ENCODE measurements at places on chromosomes 11 and 22. TPM values are rescaled to one million over a fixed set of nuclear protein-coding genes. Genes with fewer than 3 reads are reported as not detected.

TIMM8B gene
- total RNA-seq = 62.5 TPM

P2RY6 gene
- total RNA-seq = 2.9 TPM

CCDC87 gene
- 0.53 TPM for total RNA-seq

PKP3 gene
- total RNA-seq = 55.6 TPM

NRXN2 gene
- 0.83 TPM for total RNA-seq

CRYBA4 gene
- total RNA-seq = not detected

MYOD1 gene
- not detected for total RNA-seq

OR5J2 gene
- total RNA-seq = not detected

HTR3B gene
- 0.77 TPM for total RNA-seq

CSRP3 gene
- not detected for total RNA-seq

CDPF1 gene
- total RNA-seq = 11.1 TPM

ADORA2A gene
- 2.0 TPM for total RNA-seq

DNA sequence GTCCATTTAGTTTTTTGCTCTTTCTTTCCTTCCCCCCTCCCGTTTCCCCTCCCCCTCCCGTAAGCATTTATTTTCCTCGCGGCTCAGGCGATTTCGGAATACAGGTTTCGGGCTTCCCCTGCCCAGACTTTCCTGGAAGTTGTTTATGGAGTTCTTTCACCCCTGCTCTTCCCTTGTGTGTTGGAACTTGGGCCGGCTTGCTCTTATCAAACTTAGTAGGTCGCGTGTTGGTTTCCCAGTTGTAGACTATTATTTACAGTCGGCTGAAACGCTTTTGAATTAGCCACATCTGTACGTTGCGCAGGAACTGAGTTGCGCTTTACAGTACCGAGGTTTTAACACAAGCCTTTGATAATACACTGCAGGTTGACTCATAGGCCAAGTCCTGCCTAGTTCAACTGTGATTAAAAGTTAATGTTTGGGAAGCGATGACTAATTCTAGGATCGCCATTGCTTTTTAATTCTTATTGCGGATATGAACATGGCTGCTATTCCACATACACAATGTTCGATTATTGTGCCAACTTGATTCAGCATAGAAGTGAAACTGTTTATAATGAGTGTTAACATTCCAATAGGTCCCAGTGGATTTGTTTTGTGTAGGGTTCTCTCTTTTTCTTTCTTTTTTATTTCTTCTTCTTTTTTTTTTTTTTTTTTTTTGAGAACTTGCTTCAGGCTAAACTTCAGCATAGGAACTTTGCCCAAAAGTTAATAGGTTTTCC is 1.7 kb downstream of the YAP1 start:
- DNase-seq = peak; percentile 83

- no peak for DNase-seq
Observed at GRCh38 chr11:100918551-100919500, 210.8 kb downstream of the PGR start.

DNA sequence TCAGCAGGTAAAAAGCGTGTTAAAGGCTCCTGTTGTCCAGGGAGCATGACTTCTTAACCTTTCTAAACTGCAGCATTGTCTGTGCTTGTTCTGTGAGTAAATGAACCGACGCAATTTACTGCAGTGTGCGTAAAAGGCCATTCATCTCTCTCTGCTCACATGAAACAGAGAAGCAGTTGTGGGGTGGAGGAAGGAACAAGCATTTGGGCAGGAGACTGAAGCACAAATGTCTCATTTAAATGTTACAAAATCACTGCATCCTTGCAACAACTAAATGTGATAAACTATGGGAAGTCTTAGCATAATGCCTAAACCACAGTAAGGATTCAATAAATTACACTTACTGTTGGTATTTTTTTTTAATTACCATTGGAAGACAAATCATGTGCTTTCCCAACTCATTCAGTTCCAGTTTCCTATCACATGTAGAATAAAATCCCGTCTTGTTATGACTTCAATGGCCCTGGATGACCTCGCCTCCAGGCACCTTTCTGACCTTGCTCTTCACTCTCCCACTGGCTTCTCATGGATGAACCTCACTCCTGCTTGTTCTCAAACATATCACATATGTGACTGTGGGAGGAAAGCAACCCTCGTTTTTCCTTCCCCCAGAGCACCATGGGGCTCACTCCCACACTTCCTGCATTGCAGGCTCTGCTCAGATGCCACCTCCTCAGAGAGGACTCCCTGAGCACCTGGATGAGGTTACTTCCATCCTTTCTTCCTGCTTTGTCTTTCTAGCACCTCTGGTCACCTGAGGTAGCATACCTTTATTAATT is 21.6 kb upstream of the RFPL2 start:
- DNase-seq = no peak

DNA sequence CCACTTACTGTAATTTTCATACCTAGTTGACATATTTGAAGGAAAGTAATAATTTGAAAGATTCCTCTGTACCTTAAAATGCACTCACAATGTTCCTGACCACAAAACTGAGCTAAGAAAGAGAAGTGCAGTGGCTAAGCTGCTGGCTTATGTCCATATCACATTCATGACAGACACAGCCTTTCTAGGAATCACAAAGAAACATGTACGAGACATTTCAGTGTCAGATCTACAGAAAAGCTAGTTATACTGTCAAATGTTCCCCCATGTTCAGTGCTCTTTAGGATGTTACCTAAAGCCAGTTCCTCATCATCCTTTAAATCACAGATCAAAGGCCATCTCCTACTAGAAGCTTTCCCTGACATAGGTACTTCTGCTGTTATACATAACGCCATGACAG is 142.2 kb upstream of the C11orf58 start:
- DNase-seq = no peak

DNA sequence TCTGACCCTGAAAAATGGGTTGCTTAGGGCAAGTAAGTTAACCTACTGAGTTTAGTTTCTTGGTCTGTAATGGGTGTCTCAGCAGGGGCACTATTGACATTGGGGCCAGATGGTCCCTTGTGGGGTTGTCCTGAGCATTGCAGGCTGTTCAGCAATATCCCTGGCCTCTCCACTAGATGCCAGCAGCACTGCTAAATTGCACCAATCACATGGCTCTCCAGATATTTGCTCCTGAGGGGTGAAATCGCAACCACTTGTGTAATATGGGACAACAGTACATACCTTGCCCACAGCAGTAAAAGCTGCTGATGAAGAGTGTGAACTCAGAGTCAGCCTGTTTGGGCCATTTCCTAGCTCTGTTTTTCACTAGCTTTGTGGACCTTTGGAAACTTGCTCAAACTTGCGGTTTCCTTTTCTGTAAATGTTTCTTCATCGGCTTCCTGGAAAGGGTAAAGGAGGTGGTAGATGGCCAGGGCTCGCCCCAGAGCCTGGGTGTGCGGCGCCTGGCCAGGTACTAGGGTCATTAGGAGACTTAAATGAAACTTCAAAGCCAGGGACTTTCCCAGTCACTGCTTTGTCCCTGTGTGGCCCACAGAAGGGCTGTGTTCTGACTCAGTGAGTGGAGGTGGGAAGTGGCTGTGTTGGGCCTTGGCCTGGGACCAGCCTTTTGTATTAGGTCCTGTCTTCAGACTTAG is 13.0 kb downstream of the NCF4 start:
- peak; percentile 74 for DNase-seq

- no peak for DNase-seq
Observed at GRCh38 chr11:61697078-61697502, 16.9 kb downstream of the DAGLA start.

DNA sequence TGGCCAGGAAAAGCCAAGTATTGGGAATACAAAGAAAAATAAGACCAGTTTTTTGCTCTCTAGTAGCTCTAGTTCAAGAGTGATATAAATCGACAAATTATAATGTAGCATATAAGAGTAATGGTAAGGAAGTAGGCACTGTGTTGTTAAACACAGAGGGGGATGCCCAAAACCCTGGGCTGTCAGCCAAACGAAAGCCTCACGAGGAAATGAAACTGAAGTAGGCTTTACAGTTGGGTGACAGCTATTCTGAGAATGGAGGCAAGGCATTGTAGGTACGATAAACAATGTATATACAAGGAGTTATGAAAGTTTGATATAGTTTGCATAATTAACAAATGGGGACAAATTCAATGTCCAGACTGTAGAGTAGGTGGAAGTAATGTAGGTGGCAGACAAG is 176.4 kb downstream of the FAM181B start:
- no peak for DNase-seq

DNA sequence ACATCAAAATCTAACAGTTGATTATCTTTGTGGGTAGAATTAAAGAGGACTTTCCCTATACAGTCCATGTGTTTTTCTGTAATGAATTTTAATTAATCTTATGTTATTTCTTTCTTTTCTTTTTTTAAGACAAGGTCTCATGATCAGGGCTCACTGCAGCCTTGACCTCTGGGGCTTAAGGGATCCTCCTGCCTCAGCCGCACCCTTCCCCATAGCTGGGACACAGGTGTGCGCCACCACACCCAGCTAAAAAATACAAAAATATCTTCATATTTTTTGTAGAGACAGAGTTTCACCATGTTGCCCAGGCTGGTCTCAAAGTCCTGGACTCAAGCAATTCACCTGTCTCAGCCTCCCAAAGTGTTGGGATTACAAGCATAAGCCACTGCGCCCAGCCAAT is 7.7 kb downstream of the RAB30 start:
- no peak for DNase-seq

- DNase-seq = no peak
Observed at GRCh38 chr11:33214187-33214586, 43.0 kb upstream of the HIPK3 start.

- no peak for DNase-seq
Observed at GRCh38 chr11:227824-228379, 8.2 kb downstream of the SIRT3 start.

DNA sequence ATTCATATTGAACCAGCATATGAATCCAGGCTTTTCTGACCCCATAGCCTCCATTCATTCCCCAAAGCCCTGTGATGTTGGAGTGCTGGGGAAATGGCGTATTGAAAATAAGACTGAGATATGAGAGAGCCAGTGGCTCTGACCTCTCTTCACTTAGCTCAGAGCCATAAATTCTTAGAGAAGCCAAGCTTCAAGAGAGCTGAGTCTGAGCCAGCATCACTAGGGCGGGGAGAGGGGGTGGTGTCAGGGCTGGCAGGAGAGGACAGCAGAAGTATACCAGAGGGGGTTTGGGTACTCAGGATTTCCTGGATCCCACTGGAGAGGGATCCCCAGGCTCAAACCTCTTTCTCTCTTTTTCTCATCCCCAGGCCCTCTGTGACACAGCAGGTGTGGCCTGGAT is 16.7 kb upstream of the MOGAT2 start:
- no peak for DNase-seq

DNA sequence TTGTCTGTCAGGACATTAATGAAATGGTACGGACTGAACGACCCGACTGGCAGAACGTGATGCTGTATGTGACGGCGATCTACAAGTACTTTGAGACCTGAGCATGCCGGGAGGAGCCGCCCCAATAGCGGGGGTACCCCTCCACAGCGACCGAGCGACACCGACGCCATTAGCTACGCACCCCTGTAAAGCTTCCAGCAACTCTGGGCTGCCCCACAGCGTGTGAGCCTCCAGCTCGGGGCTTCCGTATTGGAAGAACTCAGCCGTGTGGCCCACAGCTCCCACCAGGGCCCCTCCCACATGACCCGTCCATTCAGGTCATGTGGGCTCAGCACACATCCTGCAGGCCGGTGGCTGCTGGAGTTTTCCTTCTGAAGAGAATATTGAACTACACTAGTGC is 12.9 kb upstream of the ADORA2A start:
- DNase-seq = no peak

DNA sequence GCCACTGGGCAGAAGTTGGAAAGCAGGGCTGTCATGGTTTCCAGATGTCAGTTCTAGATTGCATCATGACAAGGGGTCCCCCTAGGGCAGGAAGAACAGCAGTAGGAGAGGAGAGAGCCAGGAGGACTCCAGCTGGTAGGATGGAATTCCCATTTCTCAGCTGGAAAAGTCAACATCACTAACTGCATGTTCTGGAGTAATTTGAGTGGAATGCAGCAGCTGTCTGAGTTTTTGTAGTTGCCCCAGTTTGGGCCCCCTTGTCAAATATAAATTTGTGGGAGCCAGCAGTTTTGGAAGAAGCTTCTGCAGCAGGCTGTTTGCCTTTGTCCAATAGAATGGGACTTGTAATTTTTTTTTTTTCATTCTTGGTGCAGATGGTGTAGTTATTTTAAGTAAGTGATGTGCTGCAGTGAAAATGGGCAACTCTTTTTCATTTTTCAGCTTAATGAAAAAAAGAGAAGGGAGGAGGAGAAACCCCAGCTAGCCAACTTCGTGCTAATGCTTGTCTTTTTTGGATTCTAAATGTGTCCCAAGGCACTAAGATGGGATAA is 86.9 kb downstream of the LDLRAD3 start:
- DNase-seq = no peak

- no peak for DNase-seq
Observed at GRCh38 chr22:37075046-37075445, 23.5 kb downstream of the KCTD17 start.

- DNase-seq = no peak
Observed at GRCh38 chr11:7436657-7437056, 48.6 kb upstream of the OLFML1 start.

DNA sequence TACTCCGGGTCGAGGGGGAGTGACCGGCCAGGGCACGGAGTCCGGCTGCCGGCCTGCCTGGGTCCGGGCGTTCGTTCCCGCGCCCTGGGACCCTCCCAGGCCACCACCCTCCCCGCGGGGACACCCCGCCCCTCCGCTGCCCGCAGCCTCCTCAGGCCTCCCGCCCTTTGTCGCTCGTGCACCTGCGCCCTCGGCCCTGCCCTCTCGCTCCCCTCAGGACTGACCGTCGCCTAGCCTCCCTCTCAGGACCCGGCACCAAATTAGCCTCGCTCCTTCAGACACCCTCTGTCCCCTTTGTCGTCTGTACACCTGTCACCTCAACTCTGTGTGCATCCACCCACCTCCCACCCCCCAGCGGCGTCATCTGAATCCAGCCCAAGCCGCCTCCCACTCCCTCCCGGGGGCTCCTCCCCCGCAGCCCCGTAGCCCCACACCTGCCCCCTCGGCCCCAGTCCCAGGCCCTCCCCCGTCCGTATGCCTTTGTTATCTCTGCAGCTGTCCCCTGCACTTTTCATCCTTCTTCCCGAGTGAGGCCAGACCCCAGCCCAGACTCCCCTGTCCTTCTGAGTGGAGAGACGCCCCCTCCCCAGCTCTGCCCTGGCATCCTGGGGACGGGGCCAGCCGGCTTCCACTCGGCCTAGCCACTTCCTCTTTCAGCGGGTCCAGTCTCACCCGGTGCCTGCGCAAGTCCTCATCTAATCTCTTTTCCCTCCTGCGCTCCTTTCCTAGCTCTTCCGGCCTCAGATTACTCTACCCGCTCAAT is 643 bp downstream of the TIGD3 start:
- peak; percentile 56 for DNase-seq
